ENCODE measurements at places on chromosomes 13 and 19.

DNA sequence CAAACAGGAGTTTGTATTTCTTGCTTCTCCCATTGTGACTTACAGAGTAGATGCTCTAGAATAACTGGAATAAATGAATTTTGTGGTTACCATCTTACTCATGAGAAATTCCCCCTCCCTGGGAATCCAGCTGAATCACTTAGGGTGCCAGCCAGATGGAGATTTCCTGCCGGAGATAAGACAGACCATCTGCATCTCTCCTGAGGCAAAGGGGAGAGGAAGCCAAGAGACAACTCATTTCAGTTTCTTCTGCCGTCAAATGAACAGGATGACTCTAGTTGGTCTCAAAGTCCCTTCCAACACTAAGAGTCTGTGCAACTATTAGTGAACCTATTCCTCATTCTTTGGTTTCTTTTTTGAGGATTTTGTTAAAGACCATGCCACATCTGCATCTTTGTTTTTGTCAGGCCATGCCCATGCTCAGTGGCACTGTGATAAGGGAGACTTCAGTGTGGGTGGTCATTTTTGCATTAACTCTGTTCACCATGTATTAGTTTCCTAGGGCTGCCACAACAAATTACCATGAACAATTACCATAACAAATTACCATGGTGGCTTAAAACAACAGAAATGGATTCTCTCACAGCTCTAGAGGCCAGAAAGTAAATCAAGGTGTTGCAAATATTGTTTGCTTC, 112.8 kb downstream of the NDFIP2 start:
- DNase-seq, result no peak

GRCh38 chr19:28485292-28485691, 727.7 kb downstream of the UQCRFS1 start:
- no peak for DNase-seq

DNA sequence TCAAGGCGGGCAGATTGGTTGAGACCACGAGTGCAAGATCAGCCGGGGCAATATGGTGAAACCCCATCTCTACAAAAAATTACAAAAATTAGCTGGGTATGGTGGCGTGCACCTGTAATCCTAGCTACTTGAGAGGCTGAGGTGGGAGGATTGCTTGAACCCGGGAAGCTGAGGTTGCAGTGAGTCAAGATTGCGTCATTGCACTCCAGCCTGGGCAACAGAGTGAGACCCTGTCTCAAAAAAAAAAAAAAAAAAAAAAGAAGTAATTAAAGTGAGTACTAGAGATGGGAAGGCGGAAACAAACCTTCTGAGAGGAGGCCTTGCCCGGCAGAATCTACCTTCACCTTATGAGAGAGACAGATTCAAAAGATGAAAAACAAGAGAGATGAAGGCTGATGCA, 14.7 kb downstream of the NLRP9 start:
- DNase-seq, result no peak

- no peak for DNase-seq
Measured at GRCh38 chr19:35790981-35791813, 15.8 kb downstream of the ARHGAP33 start.

- DNase-seq, result peak; percentile 35
Measured at GRCh38 chr19:2032296-2032941, 16.9 kb upstream of the BTBD2 start.

DNA sequence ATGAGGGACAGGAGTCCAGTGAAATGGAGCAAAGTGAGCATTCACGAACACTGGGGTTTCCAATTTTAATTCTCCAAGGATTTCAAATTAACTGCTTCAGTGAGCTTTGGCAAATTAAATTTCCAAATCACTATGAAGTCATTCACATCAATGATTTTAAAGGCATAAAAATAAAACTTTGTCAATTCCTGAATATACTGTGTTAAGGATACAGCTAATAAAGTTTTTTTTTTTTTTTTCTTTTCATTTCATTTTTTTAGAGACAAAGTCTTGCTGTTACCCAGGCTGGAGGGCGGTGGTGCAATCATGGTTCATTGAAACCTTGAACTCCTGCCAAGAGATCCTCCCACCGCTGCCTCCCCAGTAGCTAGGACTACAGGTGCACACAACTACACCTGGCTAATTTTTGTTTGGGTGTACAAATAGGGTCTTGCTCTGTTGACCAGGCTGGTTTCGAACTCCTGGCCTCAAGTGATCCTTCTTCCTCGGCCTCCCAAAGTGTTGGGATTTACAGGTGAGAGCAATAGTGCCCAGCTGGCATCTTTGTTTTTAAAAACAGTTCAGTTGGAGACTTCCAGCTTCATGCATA, 21.9 kb downstream of the RBM26 start:
- no peak for DNase-seq

DNA sequence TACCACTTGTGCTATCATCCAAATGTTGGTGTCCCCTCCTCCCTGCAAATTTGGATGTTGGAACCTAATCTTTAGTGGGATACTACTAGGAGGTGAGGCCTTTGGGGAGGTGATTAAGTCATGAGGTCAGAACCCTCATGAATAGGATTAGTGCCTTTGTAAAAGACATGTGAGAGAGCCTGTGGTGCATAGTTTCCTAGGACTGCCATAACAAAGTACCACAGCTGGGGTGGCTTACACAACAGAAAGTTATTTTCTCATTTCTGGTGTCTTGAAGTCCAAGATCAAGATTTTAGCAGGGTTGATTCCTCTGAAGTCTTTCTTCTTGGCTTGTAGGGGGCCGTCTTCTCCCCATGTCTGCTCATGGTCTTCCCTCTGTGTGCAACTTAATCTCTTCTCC, 562.6 kb upstream of the ARGLU1 start:
- no peak for DNase-seq

DNA sequence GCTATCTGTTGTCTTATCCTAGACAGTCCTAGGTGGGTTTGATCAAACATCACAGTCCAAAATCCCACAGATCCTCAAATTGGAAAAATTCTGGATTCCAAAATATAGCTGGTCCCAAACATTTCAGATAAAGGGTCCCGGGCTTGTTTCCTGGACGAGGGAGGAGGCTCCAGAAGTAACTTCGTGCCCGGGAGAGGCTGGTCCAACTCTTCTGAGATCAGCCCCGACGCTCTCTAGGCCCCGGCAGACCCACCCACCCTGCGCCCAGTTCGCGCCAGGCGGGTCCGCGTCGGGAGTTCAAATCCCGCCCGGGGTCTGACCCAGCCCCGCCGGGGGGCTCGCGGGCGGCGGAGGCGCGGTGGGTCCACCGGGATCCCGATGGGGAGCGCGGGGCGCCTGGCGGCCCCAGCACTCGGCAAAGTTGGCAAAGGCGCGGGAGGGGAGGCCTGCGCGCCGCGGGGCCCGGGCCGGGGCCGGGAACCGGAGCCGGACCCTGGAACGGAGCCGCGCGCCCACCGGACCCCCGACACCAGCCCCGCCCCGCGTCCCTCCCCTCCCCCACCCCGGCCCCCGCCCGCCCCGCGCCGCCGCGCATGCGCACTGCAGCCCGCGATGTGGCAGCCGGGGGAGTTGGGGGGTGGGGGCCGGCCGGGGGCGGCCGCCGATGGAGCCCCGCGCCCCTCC, 513 bp downstream of the MIER2 start:
- DNase-seq, result no peak

DNA sequence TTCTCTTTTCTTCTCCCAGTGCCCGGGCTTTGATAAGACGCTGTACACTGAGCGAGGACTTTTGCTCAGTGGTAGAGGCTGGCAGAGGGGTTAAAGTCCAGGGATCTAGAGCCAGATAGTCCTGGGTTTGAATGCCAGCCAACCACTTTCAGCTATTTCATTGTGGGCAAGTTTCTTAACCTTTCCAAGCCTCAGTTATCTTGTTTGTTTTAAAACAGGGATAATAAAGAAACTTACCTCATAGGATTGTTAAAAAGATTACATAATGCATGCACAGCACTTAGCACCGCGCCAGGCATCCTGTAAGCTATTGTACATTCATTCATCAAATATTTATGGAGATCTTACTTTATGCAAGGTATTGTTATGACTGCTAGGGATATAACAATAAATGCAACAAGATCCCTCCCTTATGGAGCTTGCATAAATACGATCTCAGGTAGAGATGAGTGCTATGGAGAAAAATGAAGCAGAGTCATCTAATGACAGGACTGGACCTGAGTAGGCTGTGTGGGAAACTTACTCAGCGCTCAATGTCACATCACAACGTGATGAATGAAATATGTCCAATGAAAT, 70.8 kb downstream of the LNX2 start:
- no peak for DNase-seq

GRCh38 chr13:34030782-34031181, 212.8 kb downstream of the RFC3 start:
- no peak for DNase-seq

DNA sequence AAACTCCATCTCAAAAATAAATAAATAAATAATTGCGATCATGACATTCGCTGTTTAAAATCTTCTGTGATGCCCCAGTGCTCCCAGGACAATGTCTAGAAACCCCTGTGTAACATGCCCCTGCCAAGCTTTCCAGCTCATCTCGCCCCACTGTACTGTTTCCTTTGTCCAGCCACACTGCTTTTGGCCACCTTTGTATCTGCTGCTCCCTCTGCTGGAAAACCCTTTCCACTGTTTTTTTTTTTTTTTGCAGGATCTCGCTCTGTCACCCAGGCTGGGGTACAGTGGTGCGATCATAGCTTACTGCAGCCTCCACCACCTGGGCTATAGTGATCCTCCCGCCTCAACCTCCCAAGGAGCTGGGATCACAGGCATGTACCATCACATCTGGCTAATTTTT, 7.5 kb downstream of the PLAUR start:
- no peak for DNase-seq

- no peak for DNase-seq
Measured at GRCh38 chr19:591099-591958, 1.6 kb downstream of the HCN2 start.

GRCh38 chr19:10419646-10420443, 493 bp upstream of the PDE4A start:
- no peak for DNase-seq

GRCh38 chr19:29547981-29548380, 22.2 kb downstream of the VSTM2B start:
- DNase-seq, result no peak

GRCh38 chr13:51243832-51244231, 21.6 kb downstream of the FAM124A start:
- DNase-seq, result no peak
